ENCODE measurements at places on chromosomes 2 and 18.

DNA sequence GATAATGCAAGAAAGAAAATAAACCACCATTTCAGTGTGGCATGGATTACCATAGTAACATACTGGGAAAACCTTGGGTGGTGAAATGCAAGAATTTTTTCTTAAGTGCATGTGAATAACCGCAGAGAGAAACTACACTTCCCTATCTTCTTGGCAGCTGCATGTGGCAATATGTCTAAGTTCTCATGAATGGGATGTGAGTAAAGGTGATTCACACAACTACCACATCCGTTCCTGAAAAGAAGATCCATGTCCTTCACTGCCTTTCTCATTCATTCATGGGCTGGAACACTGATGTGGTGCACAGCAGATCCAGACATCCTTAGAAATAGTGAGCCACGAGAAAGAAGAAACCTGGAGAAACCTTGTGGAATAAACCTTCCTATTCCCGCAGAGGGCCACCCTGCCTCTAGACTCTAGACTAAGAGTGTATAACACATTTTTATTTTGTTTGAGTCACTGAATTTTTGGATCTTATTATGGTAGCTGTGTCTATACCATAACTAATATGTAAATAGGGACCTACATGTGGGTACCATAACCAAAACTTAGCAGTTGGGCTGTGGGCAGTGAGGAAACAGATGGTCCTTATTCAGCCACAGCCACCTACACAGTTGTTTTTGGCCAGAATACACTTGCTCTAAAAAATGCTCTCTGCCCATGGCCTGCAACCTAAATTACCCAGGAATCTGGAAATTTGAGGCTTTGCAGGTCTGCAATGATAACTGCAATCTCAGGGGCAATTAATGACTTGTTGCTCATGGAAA is 573.3 kb downstream of the LRP1B start:
- no peak for DNase-seq

- no peak for DNase-seq
Measured at GRCh38 chr2:236121546-236121945, 46.6 kb downstream of the GBX2 start.

GRCh38 chr18:8778824-8779223 is 73.5 kb downstream of the MTCL1 start:
- no peak for DNase-seq

DNA sequence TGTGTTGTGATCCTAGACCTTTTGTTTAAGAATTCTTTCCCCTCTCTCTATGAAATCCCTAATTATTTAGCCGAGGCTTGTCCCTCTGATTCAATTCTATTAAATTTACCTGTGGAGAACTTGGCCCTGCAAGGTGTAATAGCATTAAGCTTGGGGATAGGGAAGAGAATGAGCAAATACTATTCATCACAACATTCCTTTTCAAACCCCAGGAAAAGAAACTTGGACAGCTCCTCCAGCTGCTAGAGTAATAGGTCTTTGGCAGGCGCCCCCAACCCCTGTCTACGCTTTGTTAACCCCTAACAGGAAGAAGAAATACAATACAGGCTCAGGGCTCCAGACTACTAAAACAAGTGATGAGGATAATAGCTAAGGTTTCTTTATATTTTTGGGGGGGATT is 957.0 kb downstream of the CPS1 start:
- DNase-seq = no peak

DNA sequence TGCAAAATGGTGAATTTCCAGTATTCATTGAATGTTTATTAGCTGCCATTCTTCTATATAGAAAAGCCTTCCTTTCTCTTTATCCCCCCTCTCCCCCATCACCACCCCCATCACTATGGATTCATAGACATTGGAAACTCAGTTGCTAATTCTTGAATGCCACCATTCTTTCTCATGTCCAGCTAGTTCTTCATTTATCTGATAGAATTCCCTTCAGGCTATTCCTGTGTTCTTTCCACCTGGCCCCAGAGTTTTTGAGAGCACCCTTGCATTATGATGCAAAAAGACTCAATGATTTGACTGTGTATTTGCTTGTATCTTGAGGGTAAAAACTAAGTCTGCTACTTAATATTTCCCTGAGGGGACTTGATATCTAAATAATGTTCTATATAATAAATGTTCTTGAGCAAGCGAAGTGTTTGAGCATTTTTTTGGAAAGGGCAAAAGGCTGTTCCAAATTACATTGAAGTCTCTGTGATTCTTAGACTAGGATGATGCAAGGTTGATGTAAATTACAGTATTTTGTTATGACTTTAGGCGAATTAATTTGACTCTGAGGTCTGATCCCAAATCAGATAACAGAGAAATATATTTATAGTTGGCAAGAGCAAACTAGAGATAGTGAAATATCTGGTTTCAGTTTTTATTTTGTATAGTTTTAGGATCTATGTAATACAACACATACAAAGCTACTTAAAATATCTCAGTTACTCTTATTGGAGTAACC is 18.8 kb upstream of the SOS1 start:
- DNase-seq = no peak

- DNase-seq = no peak
Measured at GRCh38 chr2:118085173-118086023, 2.9 kb upstream of the INSIG2 start.

- DNase-seq = no peak
Measured at GRCh38 chr2:176390276-176391147, 121.3 kb downstream of the MTX2 start.

Measured in stimulated activated CD8-positive, alpha-beta memory T cell treated with anti-CD3 and anti-CD28 coated beads, Interleukin-7, amount 100 ng/mL, for 1 hour (primary cell).